CD8-positive, alpha-beta memory T cell (primary cell): ENCODE measurements at places on chromosomes 3 and 15.
A peak's percentile ranks its signal among the peaks of the same experiment; 100 is the strongest.

- DNase-seq, result no peak
These were observed 156.6 kb upstream of the IL12A start for GRCh38 chr3:159832024-159832423.

GRCh38 chr15:81165535-81165934 is 31.1 kb upstream of the IL16 start:
- no peak for DNase-seq

- DNase-seq, result no peak
These were observed 46.3 kb upstream of the INSYN1 start for GRCh38 chr15:73799466-73799865.

GRCh38 chr15:93417156-93417555 is 328.1 kb upstream of the RGMA start:
- no peak for DNase-seq

DNA sequence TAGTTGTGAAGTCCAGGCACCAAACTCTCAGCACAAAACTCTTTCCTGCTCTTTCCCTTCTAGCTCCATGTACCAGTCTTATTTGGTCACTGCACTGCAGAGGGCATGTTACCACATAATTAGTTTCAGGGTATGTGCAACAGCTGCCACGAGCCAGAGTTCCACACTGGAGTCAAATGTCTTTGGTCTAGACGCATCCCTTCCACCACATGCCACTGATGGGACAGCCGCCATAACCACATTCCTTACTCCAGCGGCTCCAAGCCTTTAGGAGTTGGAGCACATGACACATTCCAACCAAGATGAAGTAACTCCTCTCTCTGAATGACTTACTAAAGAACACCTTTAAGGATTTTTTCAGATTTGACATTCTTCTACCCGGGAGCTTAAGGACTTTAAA is 153.4 kb downstream of the ERC2 start:
- no peak for DNase-seq

DNA sequence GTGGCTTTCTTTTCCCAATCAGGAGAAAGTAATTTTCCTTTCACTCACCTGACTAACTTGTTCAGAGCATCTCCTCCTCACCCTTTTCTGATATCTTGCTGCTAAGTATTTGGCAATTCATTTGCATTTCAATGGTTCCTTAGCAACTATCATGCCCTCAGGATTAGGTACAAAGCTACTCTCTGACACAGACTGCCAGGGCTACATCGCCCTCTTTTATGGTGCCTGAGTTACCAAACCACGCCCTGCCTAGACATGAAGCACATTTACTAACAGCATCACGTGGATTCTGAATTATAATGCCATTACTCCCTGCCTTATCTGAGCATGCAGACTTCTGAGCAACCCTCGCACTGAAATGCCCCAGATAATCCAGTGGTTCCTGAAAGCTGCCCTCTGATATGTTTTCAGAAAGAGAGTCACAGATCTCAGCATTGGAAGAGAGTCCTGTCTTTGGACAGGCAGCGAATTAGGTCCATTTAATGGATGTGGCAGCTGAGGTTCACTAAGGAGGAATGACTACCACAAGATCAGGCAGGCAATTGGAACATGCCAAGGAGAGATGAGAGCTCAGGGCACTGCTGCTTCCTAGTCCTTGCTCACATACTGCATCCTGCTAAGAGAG is 14.5 kb downstream of the EPHB1 start:
- DNase-seq, result no peak

DNA sequence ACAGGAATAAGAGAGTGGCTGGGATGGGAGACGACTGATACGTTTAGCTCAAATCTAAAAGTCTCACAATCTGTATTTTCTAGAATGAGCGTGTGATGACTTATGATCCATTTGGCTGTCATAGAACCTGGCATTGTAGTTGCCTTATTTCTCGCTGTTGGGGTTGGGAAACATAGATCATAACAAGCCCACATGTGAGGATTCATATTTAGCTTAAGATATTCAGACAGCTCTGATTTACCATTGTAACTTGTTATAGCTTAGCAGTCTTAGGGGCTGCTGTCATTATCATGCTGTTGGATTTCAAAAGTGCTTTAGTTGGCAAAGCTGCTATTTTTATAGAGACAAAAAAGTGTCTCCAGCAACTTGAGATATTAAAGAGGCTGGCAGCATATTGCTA is 871.3 kb downstream of the ZPLD1 start:
- DNase-seq, result no peak

GRCh38 chr15:29449136-29449535 is 179.5 kb upstream of the NSMCE3 start:
- no peak for DNase-seq

DNA sequence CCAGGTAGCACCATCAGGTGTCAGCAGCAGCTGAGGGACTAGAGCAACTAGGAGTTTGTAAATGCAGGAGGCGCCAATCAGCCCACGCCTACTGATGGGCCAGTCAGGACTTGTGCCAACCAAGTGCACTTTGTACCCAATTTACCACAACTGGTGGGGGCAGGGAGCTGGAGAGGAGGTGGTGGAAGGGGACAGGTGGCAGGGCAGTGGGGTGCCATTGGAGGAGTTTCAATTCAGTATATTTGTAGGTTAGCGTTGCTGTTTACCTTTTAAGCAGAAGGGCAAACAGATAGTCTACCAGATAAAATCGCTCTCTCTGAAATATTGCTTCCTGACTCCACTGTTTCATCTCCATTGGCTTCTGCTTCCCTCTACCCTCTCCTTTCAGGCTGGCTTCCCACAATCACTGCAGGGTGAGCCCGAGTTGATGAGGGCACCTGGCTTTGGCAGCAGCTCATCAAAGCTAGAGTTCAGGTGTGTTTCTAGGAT is 75.7 kb downstream of the TRIM69 start:
- no peak for DNase-seq

DNA sequence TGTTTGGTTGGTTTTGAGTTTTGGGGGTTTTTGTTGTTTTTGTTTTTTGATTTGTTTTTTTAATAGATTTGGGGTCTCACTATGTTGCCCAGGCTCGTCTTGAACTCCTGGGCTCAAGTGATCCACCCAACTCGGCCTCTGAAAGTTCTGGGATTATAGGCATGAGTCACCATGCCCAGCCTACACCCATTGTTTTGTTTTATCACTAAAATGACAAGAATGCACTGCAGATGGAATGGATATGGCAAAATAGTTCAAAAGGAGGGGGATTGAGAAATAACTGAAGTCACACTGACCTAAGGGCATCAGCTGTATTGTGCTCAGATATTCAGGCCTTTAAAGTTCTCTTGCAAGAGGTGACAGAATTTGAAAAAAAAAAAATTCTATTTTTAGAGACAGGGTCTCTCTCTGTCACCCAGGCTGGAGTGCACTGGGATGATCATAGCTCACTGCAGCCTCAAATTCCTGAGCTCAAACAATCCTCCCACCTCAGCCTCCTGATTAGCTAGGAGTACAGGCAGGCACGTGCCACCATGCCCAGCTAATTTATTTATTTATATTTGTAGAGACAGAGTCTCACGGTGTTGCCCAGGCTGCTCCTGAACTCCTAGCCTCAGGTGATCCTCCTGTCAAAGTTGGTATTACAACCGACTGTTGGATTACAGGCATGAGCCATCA is 4.4 kb upstream of the RASA2 start:
- DNase-seq, result no peak

GRCh38 chr3:86438544-86438943 is 552.4 kb downstream of the VGLL3 start:
- DNase-seq, result no peak

DNA sequence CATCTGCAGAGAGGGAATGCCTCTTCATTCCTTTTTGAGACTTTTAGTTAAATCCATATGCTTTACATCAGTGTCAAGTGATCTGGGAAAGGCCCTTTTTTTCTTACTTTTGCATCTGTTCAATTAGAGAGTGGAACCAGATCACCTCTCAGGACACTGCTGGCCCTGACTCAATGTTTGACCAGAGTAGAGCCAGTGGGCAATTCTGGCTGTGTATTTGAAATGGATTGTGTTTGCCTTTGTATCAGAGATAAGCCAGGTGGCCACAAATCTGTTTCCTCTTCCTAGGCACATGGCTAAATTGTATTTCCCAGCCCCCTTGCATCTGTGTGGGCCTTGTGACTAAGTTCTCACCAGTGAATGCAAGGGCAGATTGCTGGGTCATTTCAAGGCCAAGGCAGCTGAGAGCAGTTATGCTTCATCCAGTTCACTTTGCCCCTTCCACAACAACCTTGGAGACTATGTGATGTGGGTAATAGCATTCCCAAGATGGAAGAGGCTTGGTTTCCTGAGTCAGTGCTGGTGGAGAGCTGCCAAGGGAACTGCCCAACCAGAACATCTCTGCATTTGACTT is 75.6 kb upstream of the CACNA2D3 start:
- no peak for DNase-seq

DNA sequence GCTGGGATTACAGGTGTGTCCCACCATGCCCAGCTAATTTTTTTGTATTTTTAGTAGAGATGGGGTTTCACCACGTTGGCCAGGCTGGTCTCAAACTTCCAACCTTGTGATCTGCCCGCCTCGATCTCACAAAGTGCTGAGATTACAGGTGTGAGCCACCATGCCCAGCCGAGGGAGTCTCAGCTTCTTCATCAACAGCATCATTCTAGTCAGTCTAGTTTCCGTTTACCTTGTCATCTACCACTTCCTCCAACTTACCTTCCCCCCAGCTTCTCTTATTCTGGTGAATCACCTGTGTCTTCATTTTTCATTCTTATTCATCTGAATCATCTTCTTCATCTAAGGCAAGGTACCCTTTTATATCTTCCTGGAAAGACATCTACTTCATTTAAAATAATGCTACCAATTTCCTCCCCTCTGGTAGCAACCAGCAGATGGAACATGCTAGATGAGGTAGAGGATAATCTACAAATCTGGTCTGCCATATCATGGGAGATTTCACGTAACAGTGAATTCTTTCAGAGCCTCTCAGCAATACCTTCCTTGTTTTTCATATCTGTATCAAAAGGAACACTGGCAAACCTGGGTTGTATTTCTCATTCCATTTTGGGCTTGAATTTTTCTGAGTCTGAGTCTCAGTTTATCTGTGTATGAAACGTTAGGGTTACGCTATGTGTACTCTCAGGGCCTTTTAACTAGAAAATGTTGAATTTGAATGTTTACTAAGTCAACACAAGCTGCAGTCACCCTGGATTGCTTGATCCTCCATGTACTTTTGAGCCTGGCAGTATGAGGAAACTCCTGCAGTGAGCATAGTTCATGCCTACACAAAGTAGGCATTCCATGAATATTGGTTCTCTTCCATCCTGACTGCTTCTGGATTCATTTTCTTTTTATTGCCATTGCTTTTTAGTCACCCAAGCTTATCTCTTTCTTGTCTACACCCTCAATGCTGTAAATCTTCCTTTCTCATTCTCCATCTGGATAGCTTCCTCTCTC is 16.8 kb downstream of the LPP start:
- peak; percentile 23 for DNase-seq

GRCh38 chr3:108329947-108330346 is 33.6 kb downstream of the HHLA2 start:
- DNase-seq, result no peak

DNA sequence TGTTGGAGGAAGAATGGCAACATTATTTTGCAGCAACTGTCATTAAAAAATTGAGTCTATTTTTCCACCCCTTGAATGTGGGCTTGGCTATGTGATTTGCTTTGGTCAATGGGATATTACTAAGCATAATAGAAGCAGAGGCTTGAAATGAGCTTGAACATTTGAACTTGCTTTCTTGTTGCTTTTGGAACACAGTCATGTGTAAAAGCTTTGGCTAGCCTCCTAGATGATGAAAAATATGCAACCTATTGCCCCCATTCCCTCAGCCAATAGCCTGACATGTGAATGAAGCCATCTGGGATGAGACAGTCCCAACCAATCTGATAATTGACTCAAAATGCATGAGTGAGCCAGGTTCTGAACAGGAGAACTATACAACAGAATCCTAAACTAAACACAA is 78.4 kb downstream of the PLSCR2 start:
- DNase-seq, result no peak
